ENCODE measurements at places on chromosomes 16 and 17. TPM values are rescaled to one million over a fixed set of nuclear protein-coding genes. Genes with fewer than 3 reads are reported as not detected.

MMP15 gene
- 3.8 TPM for total RNA-seq

GGT6 gene
- total RNA-seq: not detected

WNK4 gene
- total RNA-seq: 1.5 TPM

OR1E2 gene
- total RNA-seq: not detected

SCIMP gene
- not detected for total RNA-seq

USP36 gene
- 12.8 TPM for total RNA-seq

EPOP gene
- total RNA-seq: 0.60 TPM

NOMO2 gene
- 118 TPM for total RNA-seq

HBA2 gene
- not detected for total RNA-seq

IL21R gene
- total RNA-seq: 0.09 TPM

DOK4 gene
- total RNA-seq: 24.7 TPM

CEP112 gene
- 12.6 TPM for total RNA-seq

C16orf74 gene
- total RNA-seq: 4.8 TPM

ACSM2A gene
- total RNA-seq: 0.26 TPM

KRT36 gene
- 0.22 TPM for total RNA-seq

KRTAP9-4 gene
- not detected for total RNA-seq

SNAI3 gene
- 0.11 TPM for total RNA-seq

ATP2A1 gene
- not detected for total RNA-seq

KRT33A gene
- total RNA-seq: not detected

PPL gene
- total RNA-seq: 3.2 TPM

CORO6 gene
- total RNA-seq: 3.5 TPM

HID1 gene
- 45.6 TPM for total RNA-seq

NEURL4 gene
- total RNA-seq: 13.7 TPM

CDRT15 gene
- total RNA-seq: not detected

SALL1 gene
- total RNA-seq: not detected
